CD4-positive, alpha-beta T cell treated with Interleukin-17A for 4 hours (primary cell): ENCODE measurements at places on chromosomes 13 and 19.

DNA sequence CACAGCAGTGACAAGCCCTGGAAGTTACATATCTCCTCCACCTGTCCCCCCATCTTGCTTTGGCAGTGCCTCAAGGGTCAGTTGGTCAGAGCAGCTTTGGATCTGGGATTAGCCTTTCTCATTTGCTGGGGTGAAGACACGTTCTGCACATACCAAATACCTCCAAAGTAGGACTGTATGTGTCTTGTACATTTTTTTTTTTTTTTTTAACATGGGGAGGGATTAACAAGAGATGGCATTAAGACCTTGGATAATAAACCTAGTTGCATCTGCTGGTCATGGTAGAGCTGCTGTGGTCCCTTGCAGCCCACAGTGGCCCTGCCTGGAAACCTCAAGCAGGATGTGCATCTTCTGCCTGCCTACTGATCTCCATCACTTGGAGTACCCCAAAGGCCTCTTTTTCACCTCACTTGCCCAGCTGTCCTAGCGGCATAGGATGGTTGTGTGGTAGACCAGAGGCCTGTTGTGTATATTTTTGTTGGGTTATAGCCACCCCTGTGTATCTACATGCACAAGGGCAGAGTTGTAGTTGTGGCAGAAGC is 2.5 kb downstream of the RPS19 start:
- DNase-seq: no peak

DNA sequence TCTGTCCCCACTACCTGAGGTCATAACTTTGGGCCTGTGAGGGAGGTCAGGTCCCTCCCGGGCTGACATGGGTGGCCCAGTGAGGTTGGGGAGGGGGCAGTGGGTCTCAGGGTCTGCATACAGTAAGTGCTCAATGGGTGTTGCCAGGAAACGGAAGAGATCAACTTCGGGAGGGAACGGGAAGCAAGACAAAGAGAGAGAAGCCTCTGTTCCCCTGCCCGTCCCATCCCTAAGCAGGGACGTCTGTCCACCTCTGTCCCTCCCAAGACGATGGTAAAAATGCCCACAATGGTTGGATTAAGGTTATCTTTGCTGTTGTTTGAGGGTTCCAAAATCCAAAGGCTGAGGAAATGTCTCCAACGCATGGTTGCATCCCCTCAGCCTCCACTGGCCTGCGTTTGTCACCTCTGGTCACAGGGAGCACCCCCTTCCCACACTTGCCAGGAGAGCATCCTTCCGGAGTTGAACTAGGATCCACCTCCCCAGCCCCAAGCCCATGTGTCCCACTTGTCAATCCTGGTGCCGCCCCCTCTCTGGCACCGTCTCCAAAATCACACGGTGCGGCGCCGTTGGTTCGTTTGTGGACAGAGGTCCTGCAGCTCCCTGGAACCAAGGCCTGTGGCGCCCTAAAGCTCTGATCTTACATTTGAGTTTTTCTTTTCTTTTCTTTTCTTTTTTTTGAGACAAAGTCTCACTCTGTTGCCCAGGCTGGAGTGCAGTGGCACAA is 774 bp upstream of the HOMER3 start:
- no peak for DNase-seq

DNA sequence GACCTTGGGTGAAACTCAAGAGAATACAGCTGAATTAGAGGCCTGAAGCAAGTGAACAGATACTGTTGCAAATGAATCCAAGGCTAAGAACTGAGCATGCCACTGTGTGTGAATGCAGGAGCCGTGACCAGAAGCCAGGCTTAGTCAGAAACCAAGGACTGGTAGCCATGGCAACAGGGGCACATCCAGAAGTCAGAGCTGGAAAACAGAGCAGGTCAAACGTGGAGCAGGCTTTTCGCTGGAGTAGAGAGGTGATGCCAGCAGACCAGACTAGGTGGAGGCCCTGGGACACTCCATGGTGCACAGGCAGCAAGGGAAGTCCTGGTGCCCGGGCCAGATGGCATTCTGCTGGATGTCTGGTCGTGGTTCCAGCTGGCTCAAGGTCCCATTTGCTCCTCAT is 564.1 kb downstream of the PCDH9 start:
- no peak for DNase-seq

GRCh38 chr19:2788237-2788636 is 2.9 kb downstream of the THOP1 start:
- no peak for DNase-seq

- DNase-seq: no peak
These were observed 172.4 kb downstream of the SLC7A1 start for GRCh38 chr13:29423050-29423449.

DNA sequence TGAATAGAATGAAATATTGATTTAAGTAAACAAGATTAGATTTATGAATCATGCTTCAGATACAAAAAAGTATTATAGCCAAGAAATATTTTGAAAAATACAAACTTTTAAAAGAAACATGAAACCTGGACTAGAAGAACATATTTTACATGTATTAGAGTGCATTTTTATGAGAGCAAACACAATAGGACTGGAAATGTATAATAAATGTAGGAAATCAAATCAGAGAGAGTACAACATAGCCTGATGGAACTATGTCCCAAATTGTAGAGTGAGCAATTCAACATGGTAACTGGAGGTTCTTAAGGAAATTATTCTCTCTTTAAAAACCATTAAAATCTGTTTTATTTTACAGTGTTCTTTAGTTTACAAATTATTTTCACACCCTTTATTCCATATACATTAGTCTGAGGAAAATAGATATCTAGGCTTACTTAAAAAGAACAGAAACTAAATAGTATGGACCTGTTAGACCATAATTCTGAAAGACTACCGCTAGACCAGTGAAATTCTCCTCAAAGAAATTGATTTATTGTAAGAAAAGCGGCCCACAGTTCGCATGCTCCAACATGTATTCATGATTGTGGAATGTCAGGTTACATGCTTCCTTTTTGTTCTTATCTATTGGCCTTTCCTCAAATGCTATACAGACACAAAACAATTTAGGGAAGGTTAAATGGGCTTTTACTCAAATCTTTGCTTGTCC is 1526.5 kb upstream of the SLC10A2 start:
- DNase-seq: no peak

GRCh38 chr19:7507884-7508283 is 8.0 kb upstream of the ZNF358 start:
- peak; percentile 12 for DNase-seq

DNA sequence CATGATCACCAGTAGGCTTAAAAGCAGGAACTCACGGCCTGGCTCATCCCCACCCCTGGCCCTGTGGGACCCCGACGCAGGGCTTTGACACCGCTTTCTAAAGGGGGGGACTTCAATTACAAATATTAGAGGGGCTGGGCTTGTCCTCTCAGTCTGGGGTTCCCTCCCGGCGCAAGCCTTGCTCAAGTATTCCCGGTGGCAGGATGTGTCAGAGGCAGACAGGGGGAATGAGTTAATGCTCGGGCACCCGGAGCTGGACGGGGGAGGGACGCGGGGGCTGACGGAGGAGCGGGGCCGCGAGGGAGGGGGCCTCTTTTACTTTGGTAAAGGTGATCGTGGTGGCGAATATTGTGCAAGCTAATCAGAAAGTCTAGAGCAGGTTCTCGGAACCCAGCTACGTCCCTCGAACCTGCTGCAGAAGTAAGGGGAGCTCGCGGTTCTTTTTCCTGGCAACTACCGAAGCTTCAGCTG is 1.1 kb downstream of the FGF14 start:
- peak; percentile 7 for DNase-seq
